Tibial nerve (tissue), 4 donors: ENCODE measurements at places on chromosomes 16 and 17. TPM values are rescaled to one million over a fixed set of nuclear protein-coding genes. Genes with fewer than 3 reads are reported as not detected.

DNA sequence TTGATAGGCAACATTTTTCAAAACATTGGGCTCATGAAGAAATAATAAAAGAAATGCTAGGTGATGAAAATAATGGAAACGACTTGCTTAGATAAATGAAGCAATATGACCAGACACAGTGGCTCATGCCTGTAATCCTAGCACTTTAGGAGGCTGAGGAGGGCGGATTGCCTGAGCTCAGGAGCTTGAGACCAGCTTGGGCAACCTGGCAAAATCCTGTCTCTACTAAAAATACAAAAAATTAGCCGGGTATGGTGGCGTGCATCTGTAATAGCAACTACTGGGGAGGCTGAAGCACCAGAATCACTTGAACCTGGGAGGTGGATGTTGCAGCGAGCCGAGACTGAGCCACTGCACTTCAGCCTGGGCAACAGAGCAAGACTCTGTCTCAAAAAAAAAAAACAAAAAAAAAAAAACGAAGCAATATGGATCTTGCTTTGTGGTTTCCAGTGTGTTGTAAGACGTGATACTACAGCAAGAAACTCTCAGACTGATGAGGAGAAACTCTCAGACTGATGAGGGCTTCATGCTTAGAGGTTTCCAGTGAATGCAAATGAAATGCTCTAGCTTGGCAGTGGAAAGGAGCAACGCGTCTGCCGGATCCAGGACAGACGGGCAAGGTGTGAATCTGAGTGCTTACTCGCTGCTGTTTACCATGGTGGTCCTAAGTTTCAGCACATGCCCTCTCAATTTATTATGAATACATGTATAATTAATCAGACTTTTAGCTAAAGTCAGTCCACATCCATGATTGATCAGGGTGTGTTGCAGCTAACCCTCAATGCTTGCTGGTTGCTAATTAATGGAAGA is 11.5 kb upstream of the IGF2BP1 start:
- no peak for DNase-seq

DUS2 gene
- 22.2 TPM for total RNA-seq

PRR35 gene
- not detected for total RNA-seq

CDH16 gene
- total RNA-seq, result 0.87 TPM

STH gene
- total RNA-seq, result not detected
